NAMALWA (cell line): ENCODE measurements at places on chromosomes 7 and 10.

DNA sequence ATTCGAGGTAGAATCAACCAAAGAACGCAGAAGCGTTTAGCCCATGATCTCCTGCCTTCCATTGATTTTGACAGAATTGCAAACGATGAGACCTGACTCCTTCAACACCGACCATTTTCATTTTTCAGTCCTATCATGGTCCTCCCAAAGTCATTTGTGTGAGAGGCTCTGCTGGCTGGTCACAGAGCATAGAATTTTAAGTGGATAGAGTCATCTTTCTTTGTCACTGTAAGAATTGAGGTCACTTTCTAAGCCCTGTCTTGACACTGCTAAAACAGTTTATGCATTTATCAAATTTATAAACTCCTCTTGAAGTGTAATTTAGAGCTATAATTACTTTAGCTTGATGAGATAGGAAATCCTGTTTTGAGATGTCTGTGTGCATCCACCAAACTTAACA is 72.0 kb downstream of the UBE3C start:
- DNase-seq: no peak

- no peak for DNase-seq
Measured at GRCh38 chr7:142338633-142339501, 81.0 kb upstream of the PRSS58 start.

DNA sequence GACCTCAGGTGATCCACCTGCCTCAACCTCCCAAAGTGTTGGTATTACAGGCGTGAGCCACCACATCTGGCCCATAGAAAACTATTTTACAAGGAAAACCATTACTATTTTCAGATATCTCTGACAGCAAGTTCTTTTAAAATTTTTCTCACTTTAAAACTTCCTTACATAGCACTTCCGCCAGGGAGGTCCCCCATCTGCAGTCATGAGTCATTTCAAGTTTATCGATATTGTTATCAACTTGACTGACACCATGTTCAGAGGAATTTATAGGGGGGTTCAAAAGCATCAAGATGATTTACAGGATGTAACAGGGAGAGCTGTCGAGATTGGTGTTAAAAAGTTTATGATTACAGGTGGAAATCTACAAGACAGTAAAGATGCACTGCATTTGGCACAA is 88.8 kb downstream of the NRBF2 start:
- DNase-seq: no peak

- DNase-seq: no peak
Measured at GRCh38 chr10:14009371-14010100, 321.2 kb downstream of the FRMD4A start.

DNA sequence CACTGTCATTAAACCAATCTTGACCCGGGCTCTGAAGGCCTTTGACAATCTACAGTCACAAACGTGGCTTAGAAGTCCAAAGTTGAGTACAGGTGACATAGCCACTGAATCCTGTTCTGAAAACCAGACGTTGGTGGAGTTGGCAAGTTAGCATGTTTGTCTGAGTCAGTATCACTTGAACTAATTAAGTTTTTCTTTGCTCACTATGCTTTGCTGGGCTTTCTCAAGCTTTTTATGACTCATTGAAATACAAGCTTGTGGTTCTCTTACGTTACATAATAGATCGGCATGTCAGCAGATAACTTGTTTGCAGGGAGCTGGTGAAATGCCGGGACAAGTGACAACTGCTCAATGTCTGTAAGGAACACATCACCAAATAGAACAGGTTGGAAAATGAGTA is 53.8 kb downstream of the ARL5B start:
- no peak for DNase-seq

DNA sequence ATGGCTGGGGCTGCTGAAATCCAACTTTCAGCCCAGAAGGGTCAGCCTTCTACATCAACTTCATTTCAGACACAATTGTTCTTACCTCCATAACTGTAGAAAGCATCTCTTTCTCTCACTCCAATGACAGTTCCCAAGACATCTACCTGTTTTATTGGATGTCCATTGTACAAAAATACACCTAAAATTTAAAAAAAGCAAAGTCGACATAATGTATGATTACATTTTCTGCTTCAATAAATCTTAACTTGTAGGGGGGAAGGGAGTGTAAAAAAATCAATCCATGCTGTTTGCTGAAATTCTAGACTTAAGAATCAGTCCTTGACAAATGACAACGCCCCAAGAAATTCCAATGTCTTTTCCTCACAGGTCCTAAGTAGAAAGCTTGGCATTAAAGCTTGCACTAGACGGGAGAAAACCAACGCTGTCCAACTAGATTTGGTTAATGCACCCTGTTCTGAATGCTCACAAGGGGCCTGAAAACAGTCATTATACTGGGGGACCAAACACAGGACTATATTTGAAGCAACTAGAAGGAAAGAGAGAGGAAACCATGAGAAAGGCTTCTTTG is 7.5 kb downstream of the STN1 start:
- no peak for DNase-seq

GRCh38 chr7:108127461-108127860 is 2.7 kb downstream of the LAMB4 start:
- no peak for DNase-seq
